ENCODE measurements at places on chromosomes 2 and 18. TPM values are rescaled to one million over a fixed set of nuclear protein-coding genes. Genes with fewer than 3 reads are reported as not detected.

GAREM1 gene
- total RNA-seq = 3.3 TPM

UGT1A6 gene
- 2.3 TPM for total RNA-seq

TCF7L1 gene
- 10.3 TPM for total RNA-seq

VWA3B gene
- total RNA-seq = not detected

TMEM17 gene
- 5.4 TPM for total RNA-seq

COA5 gene
- total RNA-seq = 22.9 TPM

TFPI gene
- 58.8 TPM for total RNA-seq

GALNT13 gene
- total RNA-seq = 10.0 TPM

CNNM4 gene
- 17.2 TPM for total RNA-seq

ADCYAP1 gene
- total RNA-seq = not detected
